Common myeloid progenitor, CD34-positive (primary cell): ENCODE measurements at places on chromosomes 7 and 10.

DNA sequence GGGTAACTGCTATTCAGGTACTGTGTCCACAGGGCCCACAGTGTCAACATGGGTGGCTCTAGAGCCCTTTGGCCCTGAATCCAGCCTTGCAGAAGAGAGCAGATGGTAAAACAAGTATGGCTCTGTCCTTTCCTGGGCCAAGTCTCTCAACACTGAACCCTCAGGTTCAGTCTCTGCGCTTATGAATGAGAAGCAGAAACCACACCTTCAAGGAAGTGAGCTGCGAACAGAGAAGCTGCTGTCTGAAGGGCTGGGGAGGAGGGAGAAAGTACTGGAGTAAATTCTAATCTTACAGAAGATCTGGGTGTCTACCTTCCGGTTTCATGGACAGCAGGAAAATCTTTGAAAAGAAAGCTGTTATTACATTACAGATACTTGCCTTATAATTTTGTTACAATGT, 4.1 kb downstream of the TBRG4 start:
- no peak for DNase-seq
- H3K27ac ChIP-seq, result peak overlapping the region; percentile 30

- no peak overlapping the region for H3K27ac ChIP-seq
- no peaks in the 10 kb centered on the region for H3K36me3 ChIP-seq
- DNase-seq, result no peak
- H3K4me1 ChIP-seq, result peaks cover 9% of the 10 kb centered on the region
- no peaks in the 10 kb centered on the region for H3K27me3 ChIP-seq
- no peak overlapping the region for H3K4me3 ChIP-seq
Observed at GRCh38 chr10:1241322-1241890, 185.2 kb downstream of the WDR37 start.

DNA sequence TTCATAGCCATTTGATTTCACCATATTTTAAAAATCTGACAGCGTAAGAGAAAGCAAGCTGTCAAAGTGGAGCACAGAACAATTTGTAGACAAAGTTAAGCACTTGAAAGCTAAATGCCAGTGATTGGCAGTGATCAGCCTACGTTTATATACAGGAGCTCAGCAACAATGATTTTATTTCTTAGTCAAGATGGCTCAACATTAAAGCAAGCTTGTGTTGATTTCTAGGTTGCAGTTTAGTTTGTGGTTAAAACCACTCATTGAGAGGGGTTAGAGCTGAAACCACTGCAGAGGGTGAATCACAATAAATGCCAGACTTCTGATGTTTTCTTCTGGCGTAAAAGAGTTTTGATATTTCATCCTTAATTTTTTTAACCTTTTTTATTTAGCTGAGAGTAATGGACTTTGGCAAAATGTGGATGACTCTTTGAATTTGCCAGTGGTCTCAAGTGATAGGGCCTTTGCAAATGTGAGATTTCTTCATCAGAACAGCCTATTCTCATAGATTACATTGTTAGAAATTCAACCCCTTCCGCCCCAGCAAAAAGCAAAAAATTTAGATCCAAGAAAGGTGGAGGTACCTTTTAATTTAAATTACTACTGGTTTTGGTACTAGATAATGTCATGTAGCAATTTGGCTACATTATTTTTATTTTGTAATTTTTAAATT, 73.8 kb downstream of the SHOC2 start:
- H3K36me3 ChIP-seq, result peaks cover 5% of the 10 kb centered on the region
- H3K27me3 ChIP-seq, result no peaks in the 10 kb centered on the region
- H3K4me1 ChIP-seq, result no peaks in the 10 kb centered on the region
- DNase-seq, result peak; percentile 84

GRCh38 chr10:132469197-132469884, 68.2 kb upstream of the INPP5A start:
- H3K4me3 ChIP-seq, result no peak overlapping the region
- no peaks in the 10 kb centered on the region for H3K27me3 ChIP-seq
- no peaks in the 10 kb centered on the region for H3K36me3 ChIP-seq
- no peak overlapping the region for H3K27ac ChIP-seq
- no peak for DNase-seq
- H3K4me1 ChIP-seq, result no peaks in the 10 kb centered on the region

DNA sequence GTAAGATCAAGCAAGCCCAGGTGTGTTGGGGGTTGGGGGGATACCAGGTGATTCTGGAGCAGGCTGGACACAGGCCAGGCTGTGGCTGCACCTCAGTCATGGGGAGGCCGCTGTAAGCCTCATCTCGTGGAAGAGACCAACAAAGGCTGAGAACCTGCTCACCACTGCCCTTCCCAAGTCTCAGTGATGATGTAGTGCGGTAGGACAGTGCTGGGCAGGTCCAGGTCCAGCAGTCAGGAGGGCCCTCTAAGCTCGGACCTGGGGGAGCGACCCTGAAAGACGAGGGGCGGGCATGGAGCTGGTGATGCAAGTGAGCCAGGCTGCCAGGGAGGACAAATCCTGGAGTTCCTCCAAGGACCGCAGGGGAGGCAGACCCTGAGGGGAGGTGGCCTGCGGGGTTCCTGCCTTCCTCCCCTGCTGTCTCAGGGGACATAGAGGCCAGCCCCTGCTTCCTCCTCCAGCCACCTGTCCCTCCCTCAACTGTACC, 3.3 kb upstream of the PWWP2B start:
- no peak for DNase-seq
- no peaks in the 10 kb centered on the region for H3K36me3 ChIP-seq
- no peak overlapping the region for H3K4me3 ChIP-seq
- H3K27me3 ChIP-seq, result no peaks in the 10 kb centered on the region

DNA sequence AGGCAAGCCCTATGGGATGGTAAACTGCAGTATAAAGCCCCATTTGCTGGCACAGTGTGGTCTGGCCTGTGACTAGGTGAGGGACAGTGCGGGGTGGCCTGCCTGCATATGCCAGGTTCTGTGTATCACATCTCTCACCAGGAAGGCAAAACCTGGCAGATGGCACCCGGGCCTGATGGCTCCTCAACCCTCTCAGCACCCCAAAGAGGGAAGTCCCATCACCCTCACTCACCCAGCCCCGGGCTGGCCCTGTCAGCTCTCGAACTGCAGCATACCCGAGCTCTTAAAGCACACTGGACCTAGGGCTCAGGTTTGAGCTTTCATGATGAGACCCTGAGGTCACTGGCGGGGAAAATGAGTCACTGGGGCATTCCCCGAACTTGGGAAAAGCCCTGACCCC, 130.5 kb downstream of the LHPP start:
- H3K36me3 ChIP-seq, result no peaks in the 10 kb centered on the region
- no peaks in the 10 kb centered on the region for H3K4me1 ChIP-seq

GRCh38 chr10:96188916-96189315, 58.8 kb downstream of the ZNF518A start:
- no peak overlapping the region for H3K4me3 ChIP-seq
- H3K4me1 ChIP-seq, result no peaks in the 10 kb centered on the region
- no peak for DNase-seq
- no peak overlapping the region for H3K27ac ChIP-seq
- no peaks in the 10 kb centered on the region for H3K27me3 ChIP-seq

DNA sequence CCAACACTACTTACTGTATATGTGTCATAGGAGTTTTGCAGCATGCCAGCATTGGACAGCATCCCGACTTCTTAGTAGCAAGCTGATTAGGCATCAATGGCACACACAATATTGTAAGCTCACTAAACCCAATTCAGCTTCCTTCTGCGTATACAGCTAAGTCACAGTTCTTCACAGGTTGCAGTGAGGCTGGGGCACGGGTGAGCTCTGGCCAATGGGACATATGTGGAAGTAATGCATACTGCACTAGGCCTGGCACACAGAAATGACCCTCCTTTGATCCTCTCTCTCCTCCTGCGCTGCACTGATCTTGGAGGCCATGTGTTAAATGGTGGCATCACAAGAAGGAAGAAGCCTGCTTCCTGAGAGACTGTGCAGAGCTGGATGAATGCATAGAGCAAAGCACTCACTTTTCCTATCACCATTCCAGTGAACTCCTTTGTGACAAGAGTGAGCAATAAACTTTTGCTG, 11.9 kb downstream of the RAB11FIP2 start:
- no peak for DNase-seq
- H3K27ac ChIP-seq, result no peak overlapping the region
- peaks cover 7% of the 10 kb centered on the region for H3K36me3 ChIP-seq
- H3K4me1 ChIP-seq, result peaks cover 25% of the 10 kb centered on the region

GRCh38 chr7:67913604-67914003, 917.0 kb downstream of the TYW1 start:
- H3K4me3 ChIP-seq, result no peak overlapping the region
- H3K4me1 ChIP-seq, result no peaks in the 10 kb centered on the region
- H3K36me3 ChIP-seq, result no peaks in the 10 kb centered on the region
- DNase-seq, result no peak
- no peaks in the 10 kb centered on the region for H3K27me3 ChIP-seq

DNA sequence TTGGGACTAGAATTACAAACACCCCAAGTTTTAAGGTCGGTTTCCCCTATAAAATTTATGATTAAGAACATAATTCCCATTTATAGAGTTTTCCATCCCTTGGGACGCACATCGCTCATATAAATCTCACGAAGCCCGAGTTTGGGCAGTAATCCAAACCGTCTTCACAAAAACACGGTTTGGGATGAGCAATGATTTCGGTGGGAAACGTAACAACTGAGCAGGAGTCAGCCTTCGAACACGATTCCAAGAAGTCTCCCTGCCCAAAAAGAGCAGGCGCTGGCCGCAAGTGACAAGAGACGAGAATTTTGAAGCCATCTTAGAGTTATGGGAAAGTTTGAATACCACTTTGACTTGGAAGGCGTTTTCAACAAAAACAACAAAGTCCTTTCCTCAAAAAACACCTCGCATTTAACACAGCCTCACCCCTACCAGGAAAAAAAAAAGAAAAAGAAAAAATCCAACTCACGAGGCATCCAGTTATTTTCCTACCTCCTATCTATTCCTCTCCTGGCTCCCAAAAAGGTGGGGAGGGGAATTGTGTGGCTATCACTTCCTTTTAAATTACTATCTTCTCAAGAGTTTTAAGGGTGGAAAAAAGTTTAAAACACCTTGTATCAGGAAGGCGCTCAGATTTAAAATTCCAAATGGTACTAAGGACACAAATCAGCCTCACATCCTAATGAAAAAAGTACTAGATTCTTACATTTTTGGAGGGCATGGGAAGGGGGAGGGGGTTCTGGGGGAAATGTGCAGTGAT, 1.6 kb downstream of the SEPHS1 start:
- no peaks in the 10 kb centered on the region for H3K36me3 ChIP-seq
- H3K4me1 ChIP-seq, result peaks cover 42% of the 10 kb centered on the region
- H3K4me3 ChIP-seq, result peak overlapping the region; percentile 92
- H3K27ac ChIP-seq, result peak overlapping the region; percentile 87
- no peaks in the 10 kb centered on the region for H3K27me3 ChIP-seq

DNA sequence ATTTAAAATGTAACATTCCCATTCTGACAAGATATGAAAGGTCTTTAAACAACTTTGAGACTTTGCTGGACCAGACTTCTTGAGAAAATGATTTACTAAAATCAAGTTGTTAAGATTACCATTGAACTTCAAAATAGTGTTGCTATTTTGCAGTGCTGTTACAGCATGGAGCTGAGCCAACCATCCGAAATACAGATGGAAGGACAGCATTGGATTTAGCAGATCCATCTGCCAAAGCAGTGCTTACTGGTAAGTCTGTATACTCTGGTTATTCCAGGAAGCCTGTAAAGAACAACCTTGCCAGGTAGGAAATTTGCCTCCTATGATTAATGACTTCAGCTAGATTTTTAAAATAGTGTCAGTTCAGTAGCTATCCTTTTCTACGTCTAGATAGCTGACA, 18.8 kb downstream of the TNKS2 start:
- no peaks in the 10 kb centered on the region for H3K27me3 ChIP-seq
- no peaks in the 10 kb centered on the region for H3K4me1 ChIP-seq
- H3K36me3 ChIP-seq, result peaks cover 51% of the 10 kb centered on the region
- no peak overlapping the region for H3K27ac ChIP-seq
- no peak for DNase-seq

GRCh38 chr7:71286336-71286735, 154.4 kb downstream of the GALNT17 start:
- H3K36me3 ChIP-seq, result no peaks in the 10 kb centered on the region
- H3K4me1 ChIP-seq, result no peaks in the 10 kb centered on the region
- H3K27ac ChIP-seq, result no peak overlapping the region
- no peak overlapping the region for H3K4me3 ChIP-seq
- H3K27me3 ChIP-seq, result no peaks in the 10 kb centered on the region

- no peaks in the 10 kb centered on the region for H3K4me1 ChIP-seq
- H3K27me3 ChIP-seq, result no peaks in the 10 kb centered on the region
- no peak overlapping the region for H3K27ac ChIP-seq
Observed at GRCh38 chr7:133542209-133542780, 289.4 kb downstream of the EXOC4 start.

- H3K36me3 ChIP-seq, result no peaks in the 10 kb centered on the region
- no peak overlapping the region for H3K27ac ChIP-seq
- no peaks in the 10 kb centered on the region for H3K27me3 ChIP-seq
- DNase-seq, result no peak
- no peaks in the 10 kb centered on the region for H3K4me1 ChIP-seq
- no peak overlapping the region for H3K4me3 ChIP-seq
Observed at GRCh38 chr10:43206391-43207235, 60.3 kb downstream of the RASGEF1A start.

DNA sequence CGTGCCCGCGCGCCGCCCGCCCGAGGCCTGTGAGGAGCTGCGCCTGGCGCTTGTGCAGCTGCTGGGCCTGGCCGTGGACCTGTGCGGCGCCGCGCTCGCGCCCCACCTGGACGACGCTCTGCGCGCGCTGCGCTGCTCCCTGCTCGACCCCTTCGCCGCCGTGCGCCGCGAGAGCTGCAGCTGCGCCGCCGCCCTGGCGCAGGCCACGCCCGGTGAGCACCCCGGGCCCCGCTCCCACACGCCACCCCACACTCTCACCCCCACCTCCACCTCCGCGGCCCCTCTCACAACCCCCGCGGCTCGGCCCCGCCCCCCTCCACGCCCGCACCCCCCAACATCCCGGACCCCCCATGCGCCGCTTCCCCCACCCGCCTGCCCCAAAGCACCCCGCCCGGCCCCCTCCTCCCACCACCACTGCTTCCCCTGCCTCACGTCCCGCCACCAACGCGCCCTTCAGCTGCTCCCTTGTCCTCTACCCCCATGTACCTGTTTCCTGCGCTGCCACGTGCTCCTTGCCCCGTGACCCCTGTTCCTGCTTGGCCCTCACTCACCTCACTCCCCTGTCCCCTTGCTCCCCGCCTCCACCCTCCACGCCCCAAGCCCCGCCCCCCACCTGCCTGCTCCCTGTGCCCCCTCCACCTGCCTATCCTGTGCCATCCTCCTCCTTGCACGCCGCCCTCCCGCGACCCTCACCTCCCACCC, at the start of gene PRKAR1B:
TSS of gene PRKAR1B (minus strand) at position 178 of the 702 bp plus-strand sequence. CDS start 15,776 bp downstream, outside the sequence.
- H3K36me3 ChIP-seq, result peaks cover 47% of the 10 kb centered on the region
- no peak within 1 kb of the TSS for H3K27ac ChIP-seq
- no peaks in the 10 kb centered on the region for H3K27me3 ChIP-seq
- peaks cover 17% of the 10 kb centered on the region for H3K4me1 ChIP-seq
- peak within 1 kb of the TSS; percentile 82 for H3K4me3 ChIP-seq

- no peaks in the 10 kb centered on the region for H3K36me3 ChIP-seq
- H3K27ac ChIP-seq, result no peak overlapping the region
- no peaks in the 10 kb centered on the region for H3K4me1 ChIP-seq
- DNase-seq, result no peak
- peaks cover 48% of the 10 kb centered on the region for H3K27me3 ChIP-seq
- no peak overlapping the region for H3K4me3 ChIP-seq
Observed at GRCh38 chr10:33859319-33860022, 525.0 kb upstream of the NRP1 start.
